Psoas muscle (tissue), 8 donors: ENCODE measurements at places on chromosomes 2 and 18. TPM values are rescaled to one million over a fixed set of nuclear protein-coding genes. Genes with fewer than 3 reads are reported as not detected.

DNA sequence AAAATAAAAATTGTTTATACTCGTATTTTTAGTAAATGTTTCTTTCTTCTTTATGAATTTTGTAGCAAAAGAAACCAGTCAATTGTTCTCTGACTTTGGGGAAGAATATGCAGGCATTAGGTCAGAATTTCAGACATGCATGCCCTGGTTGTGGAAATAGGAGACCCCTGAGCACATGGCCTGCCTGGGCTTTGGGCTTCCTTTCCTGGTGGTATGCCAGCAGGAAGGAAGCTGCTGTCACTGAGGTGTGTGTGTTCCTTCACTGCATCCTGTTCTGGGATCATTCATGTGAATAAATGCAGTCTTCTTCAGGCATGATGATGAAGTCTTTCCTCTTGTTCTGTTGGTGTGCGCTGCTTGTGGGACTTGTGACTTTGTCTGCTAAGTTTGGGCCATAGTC lies 920.2 kb upstream of the VRK2 start:
- DNase-seq: no peak

GRCh38 chr2:148048475-148049221 lies 27.8 kb downstream of the MBD5 start:
- DNase-seq: no peak

DNA sequence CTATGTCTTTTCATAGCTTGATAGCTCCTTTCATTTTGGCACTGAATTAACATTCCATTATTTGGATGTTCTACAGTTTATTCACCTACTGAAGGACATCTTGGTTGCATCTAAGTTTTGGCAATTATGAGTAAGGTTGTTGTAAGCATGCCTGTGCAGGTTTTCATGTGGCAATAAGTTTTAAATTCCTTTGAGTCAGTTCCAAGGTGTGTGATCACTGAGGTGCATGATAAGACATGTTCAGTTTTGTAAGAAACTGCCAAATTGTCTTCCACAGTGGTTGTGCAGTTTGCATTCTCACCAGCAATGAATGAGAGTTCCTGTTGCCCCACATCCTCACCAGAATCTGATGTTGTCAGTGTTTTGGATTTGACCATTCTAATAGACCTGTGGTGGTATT lies 24.2 kb downstream of the XDH start:
- no peak for DNase-seq

VAMP8 gene
- total RNA-seq: 12.2 TPM

- no peak for DNase-seq
These were observed 220.8 kb upstream of the THUMPD2 start for GRCh38 chr2:39999864-40000263.

GRCh38 chr2:63652652-63652985 lies 63.9 kb downstream of the MDH1 start:
- no peak for DNase-seq

SCYGR1 gene
- not detected for total RNA-seq

GRCh38 chr2:28063492-28063962 lies 173.0 kb downstream of the BABAM2 start:
- no peak for DNase-seq

- no peak for DNase-seq
These were observed 57.8 kb downstream of the TGOLN2 start for GRCh38 chr2:85269959-85270358.

ACMSD gene
- total RNA-seq: not detected

DNA sequence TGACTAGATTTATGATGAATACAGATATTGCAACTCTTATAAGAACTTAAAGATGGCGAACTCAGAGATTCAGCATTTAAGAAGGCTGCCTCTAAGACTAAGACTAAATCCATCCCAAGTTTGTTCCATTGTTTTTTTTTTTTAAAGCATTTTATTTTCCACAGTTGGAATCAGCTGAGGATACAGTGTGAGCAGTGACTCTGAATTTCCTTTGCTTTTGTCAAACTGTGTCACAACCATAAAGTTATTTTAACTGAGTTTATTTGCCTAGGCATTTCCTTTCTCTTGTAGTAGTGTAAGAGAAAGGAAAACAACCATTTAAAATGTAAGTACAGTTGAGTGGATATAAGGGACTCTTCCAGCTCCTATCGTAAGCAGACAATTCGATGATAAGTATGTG lies 63.9 kb downstream of the ZEB2 start:
- DNase-seq: no peak

TOGARAM2 gene
- 98.4 TPM for total RNA-seq

DNA sequence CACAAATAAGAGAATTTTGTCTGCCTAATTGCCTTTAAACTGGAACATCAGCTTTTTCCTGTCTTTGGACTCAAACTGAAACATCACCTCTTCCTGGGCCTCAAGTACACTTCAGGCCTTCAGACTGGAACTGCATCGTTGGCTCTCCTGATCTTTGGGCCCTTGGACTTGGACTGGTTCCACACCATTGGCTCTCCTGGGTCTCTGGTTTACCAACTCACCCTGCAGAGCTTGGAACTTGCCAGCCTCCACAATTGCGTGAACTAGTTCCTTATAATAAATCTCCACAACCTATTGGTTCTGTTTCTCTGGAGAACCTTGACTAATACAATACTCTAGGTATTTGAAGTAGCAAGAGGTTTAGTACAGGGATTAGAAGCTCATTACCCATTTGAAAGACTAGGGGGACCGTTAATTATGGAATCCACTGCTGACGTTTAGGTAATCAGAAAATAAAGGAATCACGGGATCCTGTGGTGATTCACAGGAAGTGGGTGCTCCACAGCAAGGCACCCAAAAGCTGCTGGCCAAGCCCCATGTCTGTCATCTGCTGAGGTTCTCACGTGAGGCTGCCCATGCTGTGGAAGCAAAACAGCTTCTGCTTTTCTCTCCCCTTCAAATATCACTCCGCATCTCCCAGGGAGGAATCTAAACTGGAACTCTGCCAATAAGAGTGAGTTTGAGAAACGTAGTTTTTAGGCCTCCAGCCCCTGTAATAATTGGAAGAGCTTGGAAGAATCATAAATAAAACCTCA lies 20.0 kb upstream of the SGPP2 start:
- DNase-seq: no peak

DNA sequence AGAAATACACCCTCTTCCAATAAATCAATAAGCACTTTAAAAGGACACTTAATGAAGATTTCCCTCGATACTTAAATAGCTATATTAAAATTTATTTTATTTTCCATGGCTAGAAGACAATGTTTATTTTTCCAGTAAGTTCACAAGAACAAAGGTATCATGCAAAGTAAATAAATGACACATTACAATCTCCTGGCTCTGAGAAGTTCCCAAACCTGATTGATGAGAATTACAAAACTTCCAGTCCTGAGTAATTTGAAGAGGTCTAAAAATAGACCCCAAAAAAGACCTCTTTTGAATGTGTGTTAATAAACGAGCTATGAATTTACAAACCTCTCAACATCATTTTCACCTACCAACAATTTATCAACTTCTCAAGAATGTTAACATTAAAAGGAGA lies 1.5 kb upstream of the PEX13 start:
- no peak for DNase-seq
